Heart left ventricle (tissue), 16 donors: ENCODE measurements at places on chromosomes 12 and 14. TPM values are rescaled to one million over a fixed set of nuclear protein-coding genes. Genes with fewer than 3 reads are reported as not detected.

GRCh38 chr12:132413931-132414588, 75.9 kb upstream of the FBRSL1 start:
- no peaks in the 10 kb centered on the region for H3K36me3 ChIP-seq
- H3K4me1 ChIP-seq, result no peaks in the 10 kb centered on the region
- DNase-seq, result no peak
- no peak overlapping the region for H3K4me3 ChIP-seq
- H3K27me3 ChIP-seq, result peaks cover 43% of the 10 kb centered on the region

DNA sequence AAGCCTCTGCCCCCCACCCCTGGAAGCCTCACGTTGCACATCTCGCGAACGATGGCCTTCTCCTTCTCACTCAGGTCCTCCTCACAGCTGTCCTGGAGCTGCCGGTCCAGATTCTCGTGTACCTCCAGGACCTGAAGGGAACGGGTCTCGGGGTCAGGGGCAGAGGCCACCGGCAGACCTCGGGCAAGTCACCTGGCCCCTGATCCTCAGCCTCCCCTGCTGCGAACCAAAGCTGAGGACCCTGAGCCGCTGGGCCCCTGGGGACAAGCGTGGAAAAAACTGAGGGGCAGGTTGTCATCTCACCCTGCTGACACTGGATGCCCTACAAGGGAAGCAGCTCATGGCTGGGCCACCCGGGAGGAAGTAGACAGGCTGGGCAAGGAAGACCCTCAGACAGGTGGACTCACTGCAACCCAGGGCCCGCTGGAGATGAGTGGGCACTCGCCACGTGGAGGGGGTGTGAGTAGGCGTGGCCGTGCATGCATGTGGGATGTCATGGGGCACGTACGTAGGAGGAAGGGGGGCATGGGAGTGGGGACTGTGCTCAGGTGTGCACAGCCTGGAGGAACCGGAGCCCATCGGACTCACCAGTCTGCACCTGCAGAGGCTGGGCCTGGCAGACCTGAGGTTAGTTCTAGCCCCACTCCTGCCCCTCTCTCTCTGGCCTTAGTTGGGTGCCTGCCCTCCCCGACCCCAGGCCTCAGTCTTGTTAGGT, 35.1 kb downstream of the CCNK start:
- H3K36me3 ChIP-seq, result peaks cover 21% of the 10 kb centered on the region
- H3K4me1 ChIP-seq, result no peaks in the 10 kb centered on the region
- no peak overlapping the region for H3K4me3 ChIP-seq
- H3K27ac ChIP-seq, result no peak overlapping the region

DNA sequence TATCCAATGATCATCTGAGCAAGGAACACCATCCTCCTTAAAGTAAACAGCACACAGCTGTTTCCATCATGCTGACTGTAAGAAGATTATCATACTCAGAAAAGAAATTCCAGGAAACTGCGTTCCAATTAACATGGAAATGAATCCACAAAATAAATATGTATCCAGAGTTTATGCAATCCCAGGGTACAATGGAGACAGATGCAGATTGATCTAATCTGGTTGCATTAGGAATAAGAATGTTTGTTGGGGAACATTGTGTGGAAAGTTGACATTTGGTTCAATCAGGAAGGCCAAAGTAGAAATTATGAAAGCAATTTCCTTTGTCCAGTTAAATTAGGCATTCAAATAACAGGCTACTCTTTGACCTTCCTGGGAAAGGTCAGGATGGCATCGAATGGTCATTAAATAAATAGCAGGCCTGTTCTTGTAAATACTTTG, 236.9 kb upstream of the AMIGO2 start:
- no peak overlapping the region for H3K4me3 ChIP-seq
- H3K4me1 ChIP-seq, result no peaks in the 10 kb centered on the region
- DNase-seq, result no peak
- no peaks in the 10 kb centered on the region for H3K27me3 ChIP-seq
- H3K27ac ChIP-seq, result peak overlapping the region; percentile 41
- no peaks in the 10 kb centered on the region for H3K36me3 ChIP-seq

- H3K27me3 ChIP-seq, result no peaks in the 10 kb centered on the region
- H3K4me3 ChIP-seq, result no peak overlapping the region
- H3K4me1 ChIP-seq, result no peaks in the 10 kb centered on the region
- no peaks in the 10 kb centered on the region for H3K36me3 ChIP-seq
- no peak overlapping the region for H3K27ac ChIP-seq
These were observed 153.5 kb upstream of the HMGA2 start for GRCh38 chr12:65670775-65671174.

- no peak overlapping the region for H3K4me3 ChIP-seq
- no peaks in the 10 kb centered on the region for H3K27me3 ChIP-seq
- H3K36me3 ChIP-seq, result no peaks in the 10 kb centered on the region
- no peaks in the 10 kb centered on the region for H3K4me1 ChIP-seq
- DNase-seq, result no peak
These were observed 333.4 kb downstream of the NELL2 start for GRCh38 chr12:44542716-44543115.

DNA sequence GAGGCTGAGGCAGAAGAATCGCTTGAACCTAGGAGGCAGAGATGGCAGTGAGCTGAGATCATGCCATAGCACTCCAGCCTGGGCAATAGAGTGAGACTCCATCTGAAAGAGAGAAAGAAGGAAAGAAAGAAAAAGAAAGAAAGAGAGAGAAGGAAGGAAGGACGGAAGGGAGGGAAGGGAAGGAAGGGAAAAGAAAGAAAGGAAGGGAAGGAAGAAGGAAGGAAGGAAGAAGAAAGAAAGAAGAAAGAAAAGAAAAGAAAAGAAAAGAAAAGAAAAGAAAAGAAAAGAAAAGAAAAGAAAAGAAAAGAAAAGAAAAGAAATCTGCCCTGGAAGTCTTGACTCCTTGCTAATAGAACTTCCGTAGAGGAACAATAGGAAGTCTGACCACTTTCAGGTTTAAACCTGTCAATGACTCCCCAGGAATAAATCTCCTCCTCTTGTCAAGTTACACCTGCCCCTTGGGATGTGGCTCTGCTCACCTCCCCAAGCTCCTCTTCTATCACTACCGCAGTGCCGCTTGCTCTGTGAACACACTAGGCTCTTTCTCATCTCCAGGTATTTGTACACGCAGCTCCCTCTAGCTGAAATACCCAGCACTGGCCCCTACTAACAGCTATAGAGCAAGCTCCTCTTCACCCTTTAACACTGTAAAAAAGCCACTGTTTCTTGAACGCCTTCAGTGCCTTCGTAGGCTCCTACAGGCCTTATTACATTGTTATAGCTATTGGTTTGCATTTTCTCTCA, 773.1 kb upstream of the TBX3 start:
- H3K4me1 ChIP-seq, result no peaks in the 10 kb centered on the region
- no peaks in the 10 kb centered on the region for H3K36me3 ChIP-seq
- H3K27ac ChIP-seq, result no peak overlapping the region
- H3K27me3 ChIP-seq, result no peaks in the 10 kb centered on the region
- no peak for DNase-seq
- H3K4me3 ChIP-seq, result no peak overlapping the region

- DNase-seq, result no peak
- no peaks in the 10 kb centered on the region for H3K36me3 ChIP-seq
- no peak overlapping the region for H3K4me3 ChIP-seq
- no peaks in the 10 kb centered on the region for H3K27me3 ChIP-seq
- H3K4me1 ChIP-seq, result peaks cover 21% of the 10 kb centered on the region
These were observed 33.3 kb upstream of the INF2 start for GRCh38 chr14:104656014-104656714.

DNA sequence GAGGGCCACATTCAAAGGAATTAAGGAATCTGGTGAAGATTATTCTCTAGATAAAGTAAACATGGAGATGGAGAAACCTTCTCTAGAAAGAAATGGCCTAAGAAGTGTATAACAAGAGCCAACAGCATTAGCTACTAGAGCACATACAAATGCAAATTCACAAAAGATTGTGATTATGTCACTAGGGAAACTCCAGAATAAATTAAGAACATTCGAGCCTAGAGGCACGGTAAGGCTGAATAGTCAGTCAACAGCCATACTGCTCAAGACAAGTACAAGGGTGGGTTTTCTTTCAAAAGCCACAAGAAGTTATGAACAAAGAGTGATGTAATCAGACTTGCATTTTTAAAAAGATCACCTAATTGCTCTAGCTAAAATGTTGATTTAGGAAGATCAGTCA, 25.4 kb downstream of the PPP4R3A start:
- no peak overlapping the region for H3K4me3 ChIP-seq
- H3K27me3 ChIP-seq, result no peaks in the 10 kb centered on the region
- peaks cover 11% of the 10 kb centered on the region for H3K4me1 ChIP-seq
- peaks cover 84% of the 10 kb centered on the region for H3K36me3 ChIP-seq

GRCh38 chr14:101810897-101811621, 49.5 kb downstream of the PPP2R5C start:
- peak overlapping the region; percentile 99 for H3K27ac ChIP-seq
- H3K4me3 ChIP-seq, result peak overlapping the region; percentile 71
- H3K4me1 ChIP-seq, result peaks cover 36% of the 10 kb centered on the region
- no peaks in the 10 kb centered on the region for H3K36me3 ChIP-seq
- DNase-seq, result no peak
- no peaks in the 10 kb centered on the region for H3K27me3 ChIP-seq

- DNase-seq, result no peak
These were observed 486.0 kb downstream of the FLRT2 start for GRCh38 chr14:86015941-86016340.

GRCh38 chr14:40494483-40494882, 1062.2 kb upstream of the FBXO33 start:
- no peak overlapping the region for H3K27ac ChIP-seq
- no peaks in the 10 kb centered on the region for H3K27me3 ChIP-seq
- H3K36me3 ChIP-seq, result no peaks in the 10 kb centered on the region
- DNase-seq, result no peak

GRCh38 chr12:101186291-101186690, 23.7 kb downstream of the SLC5A8 start:
- H3K27me3 ChIP-seq, result no peaks in the 10 kb centered on the region
- no peak for DNase-seq
- no peaks in the 10 kb centered on the region for H3K4me1 ChIP-seq
- no peak overlapping the region for H3K27ac ChIP-seq

- no peaks in the 10 kb centered on the region for H3K36me3 ChIP-seq
- no peaks in the 10 kb centered on the region for H3K27me3 ChIP-seq
- no peak overlapping the region for H3K4me3 ChIP-seq
These were observed 14.6 kb downstream of the VASH1 start for GRCh38 chr14:76775695-76776427.

DNA sequence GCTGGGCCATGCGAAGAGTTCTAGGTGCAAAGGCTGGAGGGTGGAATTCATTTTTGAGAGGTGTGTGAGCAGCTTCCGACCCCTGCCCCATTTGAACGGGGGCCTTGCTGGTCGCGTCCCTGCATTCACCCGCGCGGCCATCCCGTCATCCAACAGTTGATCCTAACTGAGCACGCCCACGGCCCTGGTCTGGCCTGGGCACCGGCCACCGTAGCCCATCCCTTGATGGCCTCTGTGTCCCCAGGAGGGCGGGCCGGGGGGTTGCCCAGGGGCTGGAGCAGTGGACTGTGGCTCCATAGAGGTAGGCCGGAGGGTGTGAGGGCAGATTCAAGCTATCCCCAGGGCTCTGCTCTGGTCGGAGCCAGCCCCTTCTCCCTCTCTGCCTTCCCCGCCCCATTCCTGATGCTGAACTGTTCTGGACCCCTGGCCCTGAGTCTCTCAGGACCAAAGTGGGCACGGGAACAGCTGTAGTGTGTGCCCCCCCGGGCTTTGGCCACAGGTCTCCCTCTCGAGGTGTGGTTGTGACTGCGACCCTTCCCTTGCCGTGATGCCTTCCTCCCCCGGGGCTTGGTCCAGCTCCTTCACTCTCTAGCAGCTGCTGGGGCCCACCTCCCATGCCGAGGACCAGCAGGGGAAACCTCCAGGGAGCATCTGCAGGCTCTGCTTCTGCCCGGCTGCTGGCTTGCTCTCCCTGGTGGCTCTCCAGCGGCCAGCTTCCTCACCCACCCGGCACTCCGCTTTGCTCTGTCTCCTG, 9.1 kb downstream of the MEG3 start:
- no peaks in the 10 kb centered on the region for H3K36me3 ChIP-seq
- H3K4me1 ChIP-seq, result no peaks in the 10 kb centered on the region
- no peaks in the 10 kb centered on the region for H3K27me3 ChIP-seq
- no peak overlapping the region for H3K4me3 ChIP-seq
- H3K27ac ChIP-seq, result no peak overlapping the region

- H3K27ac ChIP-seq, result no peak overlapping the region
- H3K36me3 ChIP-seq, result no peaks in the 10 kb centered on the region
- DNase-seq, result no peak
- no peak overlapping the region for H3K4me3 ChIP-seq
These were observed 69.0 kb downstream of the DENND5B start for GRCh38 chr12:31521964-31522363.

DNA sequence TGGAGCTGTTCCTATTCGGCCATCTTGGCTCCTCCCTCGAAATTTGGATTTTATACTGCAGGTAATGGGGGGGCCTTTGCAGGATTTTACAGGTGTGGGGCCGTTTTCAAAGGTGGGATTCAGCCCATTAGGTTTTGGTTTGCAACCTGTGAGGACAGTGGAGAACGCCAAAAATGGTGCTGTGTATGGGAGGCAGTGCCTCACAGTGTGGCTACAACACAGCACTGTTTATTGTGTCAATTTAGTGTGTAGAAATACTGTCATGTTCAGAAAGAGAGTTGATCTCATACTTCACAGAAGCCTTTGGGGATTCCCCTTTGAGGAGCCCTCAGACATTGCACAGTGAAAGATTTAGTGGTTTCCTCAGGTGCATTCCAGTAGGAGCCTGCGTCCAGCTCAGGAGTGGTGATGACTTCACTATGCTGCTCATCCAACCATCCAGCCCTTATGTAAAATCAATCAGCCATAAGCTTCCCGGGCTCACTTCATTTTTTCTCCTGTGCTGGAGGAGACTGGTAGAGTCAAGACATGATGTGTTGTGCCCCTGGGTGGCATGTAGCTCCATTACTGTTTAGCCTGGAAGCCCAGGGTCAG, 92.7 kb upstream of the PRMT8 start:
- H3K27me3 ChIP-seq, result no peaks in the 10 kb centered on the region
- H3K4me1 ChIP-seq, result no peaks in the 10 kb centered on the region
- H3K27ac ChIP-seq, result no peak overlapping the region
- no peak for DNase-seq
- no peak overlapping the region for H3K4me3 ChIP-seq
- H3K36me3 ChIP-seq, result no peaks in the 10 kb centered on the region

DNA sequence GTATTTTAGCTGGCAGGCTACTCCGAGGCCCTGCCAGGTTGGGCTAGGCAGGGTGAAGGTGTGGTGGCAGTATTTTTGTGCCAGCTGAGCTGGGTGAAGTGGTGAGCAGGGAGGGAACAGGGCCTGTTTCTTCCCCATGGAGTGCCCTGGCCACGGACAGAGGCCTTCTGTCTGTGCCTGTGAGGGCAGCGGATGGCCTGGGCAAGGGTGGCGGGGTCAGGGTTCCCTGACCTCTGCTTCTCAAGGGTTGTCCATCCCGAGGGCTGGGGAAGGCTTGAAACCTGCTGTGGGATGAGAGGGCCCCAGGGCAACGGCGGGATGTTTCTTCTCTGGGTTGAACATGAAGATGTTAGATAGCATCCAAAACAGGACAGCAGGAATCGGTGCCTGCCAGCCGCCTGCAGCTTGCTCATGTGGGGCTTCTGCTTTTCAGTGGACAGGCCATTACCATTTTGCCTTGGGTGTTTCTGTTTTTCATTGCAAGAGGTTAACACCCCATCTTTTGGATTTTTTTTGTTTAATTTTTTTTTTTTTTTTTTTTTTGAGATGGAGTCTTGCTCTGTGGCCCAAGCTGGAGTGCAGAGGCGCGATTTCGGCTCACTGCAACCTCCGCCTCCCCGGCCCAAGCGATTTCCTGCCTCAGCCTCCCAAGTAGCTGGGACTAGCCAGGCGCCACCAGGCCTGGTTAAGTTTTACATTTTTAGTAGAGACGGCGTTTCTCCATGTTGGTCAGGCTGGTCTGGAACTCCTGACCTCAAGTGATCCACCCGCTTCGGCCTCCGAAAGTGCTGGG, 3.3 kb downstream of the MTA1 start:
- no peaks in the 10 kb centered on the region for H3K36me3 ChIP-seq
- no peaks in the 10 kb centered on the region for H3K27me3 ChIP-seq
- H3K27ac ChIP-seq, result peak overlapping the region; percentile 41

The ACOT6 gene
- total RNA-seq, result not detected

The VRTN gene
- not detected for total RNA-seq

The LRP1-AS gene
- total RNA-seq, result not detected

The DHRS2 gene
- not detected for total RNA-seq

The AICDA gene
- total RNA-seq, result not detected
